ENCODE measurements at places on chromosomes 2 and 18.
A peak's percentile ranks its signal among the peaks of the same experiment; 100 is the strongest.

GRCh38 chr2:126914811-126915500 lies 16.3 kb downstream of the TEX51 start:
- DNase-seq, result no peak

- DNase-seq, result peak; percentile 73
Measured at GRCh38 chr18:59874166-59874565, 25.6 kb upstream of the PMAIP1 start.

GRCh38 chr2:55618275-55619055 lies 1.0 kb upstream of the PPP4R3B start:
- DNase-seq, result peak; percentile 78

DNA sequence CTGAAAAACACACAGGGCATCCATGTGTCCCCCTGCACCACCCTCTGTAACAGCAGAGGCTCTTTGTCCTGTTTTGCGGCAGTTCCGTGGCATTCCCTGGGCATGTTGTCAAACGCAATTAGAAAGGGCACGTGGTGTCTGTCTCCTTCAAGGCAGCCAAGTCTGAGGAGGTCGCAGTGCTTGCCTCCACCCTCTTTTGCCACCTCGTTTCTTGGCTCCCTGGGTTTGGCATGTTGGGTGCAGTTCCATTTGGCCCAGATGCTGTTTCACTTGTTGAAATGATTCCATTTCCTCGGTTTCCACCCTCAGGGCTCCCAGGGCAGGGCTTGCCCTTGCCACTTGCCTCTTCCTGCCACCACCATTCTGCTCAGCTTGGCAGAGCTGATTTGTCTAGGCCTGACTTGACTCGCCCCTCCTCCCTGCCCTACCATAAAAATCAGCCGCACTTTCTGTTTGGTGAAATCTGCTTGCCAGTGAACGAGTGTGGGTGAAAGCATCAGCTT lies 12.4 kb downstream of the CCL20 start:
- no peak for DNase-seq

GRCh38 chr18:11529081-11529480 lies 80.3 kb upstream of the SLC35G4 start:
- DNase-seq, result no peak

GRCh38 chr2:240278661-240279060 lies 138.2 kb upstream of the OTOS start:
- no peak for DNase-seq

All from endothelial cell of umbilical vein (primary cell).